ENCODE measurements at places on chromosomes 6 and 20. TPM values are rescaled to one million over a fixed set of nuclear protein-coding genes. Genes with fewer than 3 reads are reported as not detected.

Gene CLVS2
- under 0.01 TPM for total RNA-seq

Gene TUBB
- 1,353 TPM for total RNA-seq

Gene KCNK5
- 5.2 TPM for total RNA-seq

Gene DST
- total RNA-seq = 77.6 TPM

- peak; percentile 33 for DNase-seq
Measured at GRCh38 chr6:111210194-111210728, 123.0 kb downstream of the SLC16A10 start.

DNA sequence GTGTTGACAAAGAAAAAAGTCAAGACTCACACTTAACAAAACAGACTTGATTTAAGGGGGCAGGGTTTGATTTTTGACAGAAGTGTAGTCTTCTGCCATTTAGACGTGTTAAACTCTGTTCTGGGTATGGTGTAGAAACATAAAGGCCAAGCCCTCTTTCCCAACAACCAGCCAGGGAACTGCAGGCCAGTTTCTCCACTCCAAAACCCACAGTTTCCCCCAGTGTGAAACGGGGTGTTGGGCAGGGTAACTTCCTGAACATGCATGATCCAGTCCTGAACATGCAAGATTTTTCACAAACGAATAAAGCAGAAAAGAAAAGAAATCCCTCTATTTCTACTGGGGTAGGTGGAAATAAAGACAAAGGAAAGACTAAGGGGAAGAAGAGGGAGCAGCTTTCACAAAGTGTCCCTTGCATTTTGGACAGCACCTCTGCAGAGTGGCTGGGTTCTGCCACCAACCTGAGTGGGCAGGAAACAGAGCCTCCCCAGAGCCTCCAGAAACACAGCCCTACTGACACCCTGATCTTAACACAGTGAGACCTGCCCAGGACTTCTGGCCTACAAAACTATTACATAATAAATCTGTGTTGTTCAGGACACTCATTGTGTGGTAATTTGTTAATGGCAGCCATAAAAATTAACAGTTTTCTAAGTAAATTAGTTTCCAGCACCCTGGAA lies 7.5 kb downstream of the APMAP start:
- DNase-seq = no peak

DNA sequence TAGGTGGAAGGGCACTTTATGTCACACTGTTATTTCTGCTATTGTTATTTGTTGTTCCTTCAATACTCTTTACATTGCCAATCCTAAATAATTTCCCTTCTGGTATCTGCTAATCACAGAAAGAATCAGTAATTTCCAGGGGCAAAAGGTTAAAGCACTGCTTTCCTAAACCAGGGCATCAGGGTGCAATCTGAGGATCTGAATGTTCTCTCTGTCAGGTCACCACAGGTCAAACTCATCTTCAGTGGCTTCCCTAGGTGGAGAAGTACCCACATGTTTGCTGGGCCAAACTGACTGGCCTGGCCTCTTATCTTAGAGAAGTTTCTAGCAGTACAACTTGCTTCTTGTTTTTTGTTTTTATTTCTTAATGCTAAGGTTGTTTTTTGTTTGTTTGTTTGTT lies 118.7 kb downstream of the OPRM1 start:
- DNase-seq = no peak

GRCh38 chr6:42448391-42448790 lies 3.3 kb downstream of the TRERF1 start:
- DNase-seq = no peak

GRCh38 chr6:167209577-167209975 lies 51.8 kb upstream of the GPR31 start:
- DNase-seq = no peak

- no peak for DNase-seq
Measured at GRCh38 chr6:152472325-152472724, 164.8 kb downstream of the SYNE1 start.

DNA sequence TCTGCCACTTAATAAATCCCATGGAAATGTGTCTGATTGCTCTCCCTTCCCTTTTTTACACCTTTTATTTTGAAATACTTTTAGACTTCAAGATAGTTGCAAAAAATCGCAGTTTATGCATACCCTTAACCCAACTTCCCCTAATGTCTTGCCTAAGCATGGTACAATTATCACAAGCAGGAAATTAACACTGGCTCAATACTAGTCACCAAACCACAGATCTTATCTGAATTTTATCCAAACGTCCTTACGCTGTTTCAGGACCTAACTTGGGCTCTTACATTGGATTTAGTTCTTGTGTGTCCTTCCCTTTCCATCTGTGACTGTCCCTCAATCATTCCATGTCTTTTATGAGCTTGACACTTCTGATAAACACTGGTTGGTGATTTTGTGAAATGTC lies 146.3 kb downstream of the ZNF217 start:
- no peak for DNase-seq

DNA sequence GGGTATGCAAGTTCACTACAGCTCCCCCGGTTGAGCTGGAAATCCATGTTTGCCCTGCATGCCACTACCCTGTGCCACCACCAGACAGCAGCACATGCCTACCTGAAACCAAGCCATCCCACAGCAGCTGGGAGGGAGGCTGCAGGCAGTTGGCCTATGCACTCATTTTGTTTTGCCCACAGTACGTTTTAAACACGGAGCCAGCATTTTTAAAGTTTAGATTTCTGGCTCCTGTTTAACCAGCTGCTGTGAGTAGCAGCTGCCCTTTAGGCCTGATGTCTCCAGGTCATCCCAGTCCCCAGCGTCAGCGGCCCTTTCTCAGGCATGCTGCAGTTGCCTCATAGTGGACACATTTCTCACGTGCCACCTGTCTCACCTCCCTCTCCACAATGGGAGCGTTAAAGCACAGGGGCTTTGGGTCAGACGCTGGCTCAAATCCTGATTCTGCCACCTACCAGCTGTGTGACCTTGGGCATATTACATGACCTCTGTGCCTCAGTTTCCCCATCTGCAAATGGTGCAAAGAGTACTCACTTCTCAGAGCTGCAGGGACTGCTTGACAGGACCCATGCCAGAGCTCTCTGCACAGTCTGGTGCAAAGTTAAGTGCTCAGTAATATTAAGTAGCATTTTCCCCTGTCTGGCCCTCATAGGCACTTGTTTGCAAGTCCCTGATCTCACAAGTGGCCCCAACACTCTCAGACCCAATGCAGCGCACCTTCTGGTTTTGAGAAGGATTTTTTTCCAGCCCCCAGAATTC lies 8.2 kb upstream of the UBE2V1 start:
- peak; percentile 72 for DNase-seq

Measured in Daoy (cell line).